ENCODE measurements at places on chromosomes 11 and 22.

DNA sequence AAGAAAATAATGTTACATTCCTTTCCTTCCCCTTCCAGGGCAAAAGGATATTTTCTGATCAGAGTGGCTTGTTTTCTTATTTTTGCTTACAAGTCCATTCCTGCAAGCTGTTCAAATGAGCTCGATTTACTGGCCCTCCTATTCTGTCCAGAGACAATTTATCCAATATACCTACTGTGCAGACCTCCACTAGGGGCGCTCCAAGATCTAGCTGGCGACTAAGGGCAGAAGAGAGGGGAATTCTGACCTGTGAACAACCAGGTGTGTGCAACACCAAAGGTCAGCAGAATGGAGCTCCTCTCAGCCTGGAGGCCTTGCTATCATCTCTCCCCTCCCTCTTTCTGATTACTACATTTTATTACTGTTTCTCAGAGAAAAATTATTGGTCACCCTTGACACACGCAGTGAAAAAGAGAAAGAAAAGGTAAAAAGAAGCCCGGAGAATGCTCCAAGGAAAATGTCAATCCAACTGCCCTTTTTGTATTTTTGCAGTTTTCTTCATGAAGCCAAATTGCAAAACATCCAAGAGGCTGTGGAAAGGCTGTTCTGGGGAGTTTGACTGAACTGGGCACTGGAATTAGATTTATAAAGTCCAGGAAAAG lies 3.2 kb downstream of the SEZ6L start:
- DNase-seq: no peak

DNA sequence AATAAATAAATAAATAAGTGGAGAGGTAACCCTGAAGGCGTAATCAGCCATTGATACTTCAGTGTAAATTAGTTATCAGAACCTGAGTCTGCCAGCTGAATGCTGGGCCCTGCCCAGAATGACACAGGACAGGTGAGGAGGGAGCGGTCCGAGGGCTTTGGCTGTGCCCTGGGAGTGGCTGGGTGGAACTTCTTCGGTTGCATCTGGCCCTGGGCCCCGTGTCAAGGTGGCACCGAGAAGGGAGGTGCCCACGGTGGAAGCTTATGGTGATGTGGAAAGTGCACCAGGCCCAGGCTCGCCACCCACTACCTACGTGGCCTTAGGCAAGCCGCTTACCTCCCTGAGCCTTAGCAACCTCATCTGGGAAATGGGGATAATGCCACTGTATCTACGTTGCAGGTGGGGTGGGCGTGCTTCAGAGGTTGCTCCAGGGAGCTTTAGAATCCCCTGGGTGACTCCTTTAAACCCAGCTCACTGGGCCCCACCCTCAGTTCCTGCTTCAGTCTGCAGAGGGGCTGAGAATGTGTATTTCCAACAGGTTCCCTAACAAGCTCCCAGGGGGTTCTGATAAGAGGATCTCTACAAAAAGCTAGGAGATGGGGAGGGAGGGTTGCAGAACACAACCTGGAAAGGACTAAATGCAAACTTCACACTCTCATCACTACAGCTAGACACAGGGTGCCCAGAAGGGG lies 38.8 kb downstream of the TXN2 start:
- DNase-seq: no peak

GRCh38 chr11:65778431-65778900 lies 2.3 kb downstream of the AP5B1 start:
- DNase-seq: no peak

- DNase-seq: no peak
Measured at GRCh38 chr22:40273319-40273718, 73.0 kb upstream of the ADSL start.

GRCh38 chr11:69267395-69267805 lies 26.6 kb upstream of the MYEOV start:
- no peak for DNase-seq

GRCh38 chr22:49303781-49304461 lies 523.8 kb downstream of the BRD1 start:
- DNase-seq: no peak

DNA sequence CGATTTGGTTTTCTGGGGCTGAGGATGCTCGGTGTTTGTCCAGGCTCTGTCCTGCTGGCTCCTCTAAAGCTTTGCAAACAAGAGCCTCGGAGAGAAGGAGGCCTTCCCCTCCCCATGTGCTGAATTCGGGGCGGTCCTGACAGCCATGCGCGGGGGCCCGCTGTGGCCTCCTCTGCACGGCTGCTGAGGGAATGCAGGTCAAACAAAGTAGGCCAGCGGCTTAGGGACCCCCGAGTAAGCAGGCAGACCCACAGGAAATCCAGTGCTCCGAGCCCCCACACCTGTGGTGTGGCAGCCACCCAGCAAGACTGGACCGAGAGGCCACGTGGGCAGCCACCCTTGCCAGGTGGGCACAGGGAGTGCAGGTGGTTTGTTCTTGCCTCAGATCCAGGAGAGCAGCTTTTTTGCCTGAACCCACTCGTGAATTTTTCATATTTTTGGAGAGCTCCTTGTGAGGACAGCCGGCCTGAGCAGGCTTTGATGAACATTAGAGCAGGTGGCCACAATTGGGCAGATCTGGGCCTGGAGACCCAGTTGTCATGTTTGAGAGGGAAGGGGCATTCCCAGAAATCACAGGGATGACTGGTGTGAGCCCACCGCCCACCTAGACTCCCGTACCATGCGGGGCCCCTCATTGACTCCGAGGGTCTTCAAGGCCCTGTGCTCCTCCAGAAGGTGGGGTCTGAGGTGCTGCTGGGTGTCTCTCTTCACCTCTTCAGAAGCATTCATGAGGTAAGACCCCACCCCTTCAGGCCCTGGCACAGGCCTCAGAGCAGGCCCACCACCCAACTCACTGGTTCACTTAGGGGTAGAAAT lies 43.0 kb upstream of the KCNQ1OT1 start:
- DNase-seq: no peak

- no peak for DNase-seq
Measured at GRCh38 chr11:76410851-76411357, 29.8 kb downstream of the GVQW3 start.

DNA sequence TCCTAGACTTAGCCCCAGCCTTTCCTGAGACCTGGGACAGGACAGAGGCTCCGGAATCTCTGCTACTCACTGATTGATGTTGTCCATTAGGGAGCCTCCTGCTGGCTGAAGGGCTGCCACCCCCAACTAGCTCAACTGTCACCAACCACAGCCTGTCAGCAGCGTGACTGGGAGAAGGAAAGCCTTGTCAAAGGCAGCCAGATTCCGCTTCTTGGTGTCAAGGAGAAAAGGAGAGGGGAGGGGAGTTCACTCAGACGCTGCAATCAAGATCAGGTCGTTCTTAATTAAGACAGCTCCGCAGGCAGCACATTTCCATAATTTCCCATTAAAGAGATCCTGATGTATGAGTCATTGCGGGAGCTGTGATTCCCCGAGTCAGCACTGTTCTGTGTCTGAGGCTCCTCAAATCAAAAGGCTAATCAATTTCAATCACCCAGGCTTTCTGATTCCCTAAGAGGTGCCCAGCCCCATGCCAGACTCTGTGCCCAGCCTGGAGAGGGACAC lies 152.8 kb upstream of the ZBED5 start:
- DNase-seq: no peak

DNA sequence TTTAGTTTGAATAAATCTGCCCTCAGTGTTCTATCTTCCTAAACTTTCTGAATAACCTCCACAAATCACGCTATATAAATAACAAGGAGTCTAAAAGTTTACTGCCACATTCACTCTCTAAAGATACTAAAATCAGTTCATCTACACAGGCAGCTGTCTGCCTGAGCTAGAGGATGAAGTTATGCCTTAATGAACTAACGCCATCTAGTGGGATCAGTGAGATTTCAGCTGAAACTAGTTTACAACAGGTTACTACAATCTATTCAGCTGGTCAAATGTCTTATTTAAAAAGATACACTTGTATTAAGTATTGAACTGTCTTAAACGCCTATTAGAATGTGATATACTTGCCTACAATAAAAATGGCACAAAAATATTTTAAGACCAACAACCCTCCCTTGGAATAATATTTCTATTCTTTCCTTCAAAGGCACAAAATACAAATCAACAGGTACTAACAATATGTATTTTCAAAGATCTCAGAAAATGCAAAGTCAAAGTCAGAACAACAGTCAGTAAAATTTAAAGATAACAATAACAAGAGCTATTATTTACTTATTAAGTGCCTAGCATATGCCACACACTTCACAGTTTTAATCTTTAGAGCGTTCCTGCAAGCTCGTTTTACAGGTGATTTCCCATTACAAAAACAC lies 84.1 kb downstream of the LARGE2 start:
- DNase-seq: peak; percentile 55

- no peak for DNase-seq
Measured at GRCh38 chr11:80414181-80415165, 973.6 kb upstream of the TENM4 start.

DNA sequence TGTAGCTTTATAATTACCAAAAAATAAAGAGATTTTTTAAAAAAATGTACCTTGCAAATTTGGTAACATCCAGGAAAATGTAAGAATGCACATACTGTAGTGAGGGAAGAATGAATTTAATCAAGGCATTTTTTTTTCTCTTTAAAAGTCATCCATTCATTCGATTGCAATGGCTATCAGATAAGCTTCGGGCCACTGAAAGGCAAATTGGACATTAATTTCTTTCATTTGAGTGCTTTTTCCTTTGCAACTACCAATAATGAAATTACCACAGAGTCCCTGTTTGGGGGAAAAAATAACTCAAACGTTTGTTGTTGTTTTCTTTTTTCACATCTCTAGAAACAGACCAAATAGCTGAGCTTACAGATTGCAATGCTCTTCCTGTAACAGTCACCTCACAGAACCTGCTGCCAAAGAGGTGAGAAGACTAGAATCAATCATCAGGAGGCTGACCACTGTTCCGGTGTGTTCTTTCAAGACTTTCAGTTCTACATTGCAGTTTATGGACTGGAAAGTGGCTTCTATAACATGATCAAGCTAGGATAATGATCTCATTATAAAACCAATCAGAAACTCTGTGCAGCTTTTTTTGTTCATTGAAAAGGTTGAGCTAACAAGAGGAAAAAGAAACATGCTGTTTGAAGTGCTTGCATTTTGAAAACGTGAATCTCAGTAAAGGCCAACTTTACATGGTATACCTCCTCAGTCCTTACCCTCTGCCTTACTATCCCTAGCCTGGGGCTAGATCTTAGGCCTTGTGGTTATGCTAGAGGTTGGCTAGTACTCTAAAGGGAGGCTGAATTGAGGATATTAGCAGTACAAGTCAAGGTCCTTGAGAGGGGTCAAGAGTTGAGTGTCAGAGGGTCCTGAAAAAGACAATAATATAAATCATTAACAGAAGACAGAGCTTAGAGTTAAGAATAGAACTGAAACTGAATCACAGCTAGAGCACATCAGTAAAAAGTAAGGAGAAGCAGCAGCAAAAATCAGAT lies 1276.1 kb downstream of the LRRC4C start:
- DNase-seq: no peak

- peak; percentile 40 for DNase-seq
Measured at GRCh38 chr11:6926208-6927029, at the start of gene ZNF215. Gene ZNF215 (plus strand): TSS chr11:6926426. CDS start chr11:6932273, 5,847 bp downstream.

DNA sequence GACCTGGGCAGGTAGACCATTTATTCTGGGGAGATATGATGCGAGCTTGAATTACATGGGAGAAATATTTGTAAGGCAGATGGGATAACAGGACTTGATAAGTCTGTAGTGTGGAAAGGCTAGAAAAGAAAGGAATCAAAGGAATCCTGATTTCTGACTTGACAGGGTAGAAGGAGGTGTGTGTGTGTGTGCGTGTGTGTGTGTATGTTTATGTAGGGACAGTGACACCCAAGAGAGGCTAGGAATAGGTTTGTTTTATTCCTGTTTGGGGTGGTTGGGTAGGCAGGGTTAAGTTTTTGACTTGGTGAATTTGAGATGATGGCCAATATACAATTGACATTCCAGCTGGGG lies 390 bp upstream of the HTATIP2 start:
- DNase-seq: no peak

- no peak for DNase-seq
Measured at GRCh38 chr22:50227579-50228215, 17.1 kb downstream of the TUBGCP6 start.

GRCh38 chr11:103744496-103745153 lies 291.8 kb upstream of the DDI1 start:
- DNase-seq: no peak

DNA sequence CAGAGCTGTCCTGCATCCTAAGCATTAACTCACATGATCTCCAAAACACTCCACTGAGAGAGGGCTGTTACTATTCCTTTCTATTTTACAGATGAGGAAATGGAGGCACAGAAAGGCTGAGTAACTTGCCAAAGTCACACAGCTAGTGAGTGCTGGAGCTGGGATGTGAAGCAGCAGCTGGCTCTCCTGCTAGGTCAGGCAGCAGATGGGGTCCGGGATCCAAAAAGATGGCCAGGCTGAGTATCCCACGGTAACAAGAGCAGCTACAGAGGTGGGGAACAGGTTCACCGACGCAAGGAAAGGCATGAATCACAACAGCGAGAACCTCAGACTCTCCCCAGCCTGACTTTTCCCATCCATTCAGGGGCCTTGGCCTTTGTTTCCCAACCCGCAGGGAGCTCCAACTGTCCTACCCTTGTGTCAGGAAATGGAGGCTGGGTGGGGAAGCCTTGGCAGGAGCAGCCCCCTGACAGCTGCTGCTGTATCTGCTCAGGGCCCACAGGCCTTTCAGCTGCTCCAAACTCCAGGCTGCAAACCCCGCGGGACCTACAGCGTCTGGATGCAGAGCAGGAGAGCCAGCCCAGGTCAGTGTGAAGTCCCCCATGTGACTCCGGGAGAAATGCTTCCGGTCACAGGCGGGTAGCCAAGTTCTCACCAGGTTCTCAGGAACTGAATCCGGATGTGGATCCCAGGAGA lies 29.5 kb downstream of the DKK3 start:
- DNase-seq: no peak

DNA sequence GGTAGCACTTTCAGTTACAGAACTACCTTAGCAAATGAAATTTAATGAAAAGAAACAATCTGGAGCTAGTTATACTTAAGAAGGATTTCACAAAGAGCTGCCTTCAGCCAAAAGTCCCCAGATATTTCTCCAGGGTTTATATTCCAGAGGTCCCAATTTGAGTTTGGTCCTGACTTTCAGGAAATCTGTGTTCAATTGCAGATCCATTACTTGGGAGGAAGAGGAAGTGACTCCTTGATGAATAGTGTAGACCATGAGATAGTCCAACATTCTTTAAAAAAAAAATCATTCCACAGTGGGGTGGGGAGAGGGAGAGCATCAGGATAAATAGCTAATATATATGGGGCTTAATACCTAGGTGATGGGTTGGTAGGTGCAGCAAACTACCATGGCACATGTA lies 117.6 kb upstream of the ARHGAP20 start:
- no peak for DNase-seq

- DNase-seq: no peak
Measured at GRCh38 chr11:73141031-73141308, 1.1 kb downstream of the FCHSD2 start.

- no peak for DNase-seq
Measured at GRCh38 chr11:93528757-93529645, 14.2 kb downstream of the SMCO4 start.

DNA sequence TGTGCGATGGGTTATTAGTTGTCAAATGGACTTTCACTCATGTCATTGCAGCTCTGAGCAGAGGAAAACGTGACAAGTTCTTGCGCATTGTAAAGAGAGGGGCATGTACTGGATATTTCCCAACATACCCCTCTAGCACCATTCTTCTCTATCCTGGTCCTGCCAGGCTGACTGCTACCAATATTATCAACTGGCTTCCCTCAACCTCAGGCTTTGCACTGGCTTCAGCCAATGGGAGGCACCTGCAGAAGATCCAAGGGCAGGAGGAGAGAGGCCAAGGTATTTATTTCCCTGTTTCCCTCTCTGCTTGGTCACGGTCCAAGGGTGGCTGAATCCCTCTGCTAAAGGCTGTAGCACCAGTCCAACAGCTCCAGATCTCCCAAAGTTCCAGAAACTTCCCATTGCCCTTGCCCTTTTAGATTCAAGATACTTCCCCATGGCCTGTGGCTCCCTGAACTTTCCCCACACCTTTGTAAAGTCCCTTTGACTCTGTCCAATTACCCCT lies 175.6 kb upstream of the NECTIN1 start:
- no peak for DNase-seq
